ENCODE measurements at places on chromosomes 11 and 22.

DNA sequence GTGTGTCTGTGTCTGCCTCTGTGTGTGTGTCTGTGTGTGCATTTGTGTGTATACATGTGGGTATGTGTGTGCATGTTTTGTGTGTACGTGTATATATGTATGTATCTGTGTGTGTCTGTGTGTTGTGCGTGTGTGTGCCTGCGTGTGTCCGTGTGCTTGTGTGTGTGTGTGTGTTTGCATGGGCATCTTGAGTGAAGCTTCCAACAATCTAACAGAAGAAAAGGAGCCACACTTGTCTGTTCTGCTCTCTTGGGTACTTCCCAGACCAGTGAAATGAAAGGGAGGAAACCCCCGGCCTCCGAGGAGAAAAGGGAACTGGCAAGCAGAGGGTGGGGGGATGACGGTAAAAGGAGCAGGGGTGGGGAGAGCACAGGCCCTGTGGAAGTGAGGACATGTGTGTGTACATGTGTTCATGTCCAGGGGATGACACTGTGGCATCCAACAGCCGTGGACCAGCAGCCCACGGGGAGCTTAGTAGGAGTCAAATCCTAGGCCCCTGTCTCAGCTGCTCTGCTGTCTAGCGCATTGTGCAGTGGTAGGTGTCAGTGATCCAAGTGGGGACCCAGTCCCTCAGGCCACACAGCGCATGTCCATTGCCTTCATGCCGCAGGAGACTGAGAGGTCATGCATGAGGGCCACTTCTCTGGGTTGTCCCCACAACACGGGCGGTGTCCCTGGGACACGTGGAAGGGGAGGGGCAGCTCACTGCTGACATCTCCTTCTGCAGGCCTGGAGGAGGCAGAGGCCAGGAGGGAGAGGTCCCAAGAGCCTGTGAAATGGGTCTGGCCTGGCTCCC, 8.1 kb downstream of the CSF2RB start:
- DNase-seq = no peak

- no peak for DNase-seq
Measured at GRCh38 chr22:49966041-49966773, 5.6 kb downstream of the PIM3 start.

GRCh38 chr11:12134236-12134585, 23.8 kb downstream of the MICAL2 start:
- DNase-seq = no peak

DNA sequence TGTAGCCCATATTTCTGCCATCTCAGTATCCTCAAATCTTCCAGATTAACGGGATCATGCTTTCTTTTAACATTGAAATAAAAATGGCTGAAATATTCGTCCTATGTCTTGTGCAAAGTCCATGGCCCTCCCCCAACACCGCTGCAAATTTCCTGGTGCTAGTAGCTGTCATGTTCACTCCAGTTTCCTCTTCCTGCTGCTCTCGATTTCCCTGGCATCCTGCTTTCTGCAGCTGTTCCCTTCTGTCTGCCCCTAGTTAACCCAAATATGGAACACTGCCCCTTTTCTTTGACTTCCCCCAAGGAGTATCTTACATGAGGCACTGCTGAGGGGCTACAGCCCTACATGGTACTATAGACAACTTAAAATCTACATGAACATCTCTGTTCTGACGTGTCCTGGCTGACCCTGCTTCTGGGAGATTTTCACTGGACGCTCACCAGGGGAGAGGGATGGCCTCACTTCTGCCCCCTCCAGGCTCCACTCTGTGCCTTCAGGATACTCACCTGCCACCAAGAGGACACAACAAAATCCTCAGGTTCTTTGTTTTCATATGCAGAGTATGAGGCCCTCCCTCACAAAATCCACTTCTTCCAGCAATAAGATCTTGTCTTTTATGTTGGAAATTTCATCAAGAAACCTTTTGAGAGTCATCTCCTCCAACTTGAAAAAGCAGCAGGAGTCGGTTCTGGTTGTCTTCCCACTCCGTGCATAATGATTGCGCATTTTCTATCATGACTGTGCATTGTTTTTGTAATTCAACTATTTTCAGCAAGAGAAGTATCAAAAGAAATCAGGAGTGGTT, 29.5 kb upstream of the SCUBE2 start:
- no peak for DNase-seq

DNA sequence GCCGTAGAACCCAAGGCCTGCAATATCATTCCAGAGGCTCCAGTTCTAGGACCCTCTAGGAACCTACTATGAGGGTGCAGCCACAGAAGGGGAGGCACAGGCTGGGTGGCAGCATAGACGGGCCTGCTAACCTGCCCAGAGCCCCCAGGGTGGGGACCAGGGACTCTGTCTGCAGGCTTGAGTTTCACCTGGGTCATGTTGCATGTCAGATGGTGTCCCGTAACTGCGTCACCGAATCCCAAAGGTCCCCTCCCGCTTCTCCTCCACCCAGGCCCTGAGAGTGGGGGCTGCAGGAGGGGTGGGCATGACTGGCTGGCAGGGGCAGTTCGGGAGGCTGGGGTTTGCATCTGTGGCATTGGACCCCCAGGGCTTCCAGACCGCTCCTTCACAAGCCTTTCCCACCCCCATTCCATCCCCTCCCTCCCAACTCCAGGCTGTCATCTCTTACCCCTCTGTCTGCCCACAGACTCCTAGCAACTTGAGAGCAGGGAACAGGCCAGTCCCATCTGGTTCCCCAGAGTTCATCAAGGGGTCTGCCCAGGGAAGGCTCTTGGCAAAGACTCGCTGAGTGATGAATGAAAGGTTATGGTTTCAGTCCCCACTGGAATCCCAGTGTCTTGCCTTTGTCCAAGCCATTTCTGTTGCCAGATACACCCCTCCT, 16.3 kb downstream of the MYO7A start:
- DNase-seq = no peak

All from NCI-H1694 (cell line).